ENCODE measurements at places on chromosomes 13 and 19. TPM values are rescaled to one million over a fixed set of nuclear protein-coding genes. Genes with fewer than 3 reads are reported as not detected.

DNA sequence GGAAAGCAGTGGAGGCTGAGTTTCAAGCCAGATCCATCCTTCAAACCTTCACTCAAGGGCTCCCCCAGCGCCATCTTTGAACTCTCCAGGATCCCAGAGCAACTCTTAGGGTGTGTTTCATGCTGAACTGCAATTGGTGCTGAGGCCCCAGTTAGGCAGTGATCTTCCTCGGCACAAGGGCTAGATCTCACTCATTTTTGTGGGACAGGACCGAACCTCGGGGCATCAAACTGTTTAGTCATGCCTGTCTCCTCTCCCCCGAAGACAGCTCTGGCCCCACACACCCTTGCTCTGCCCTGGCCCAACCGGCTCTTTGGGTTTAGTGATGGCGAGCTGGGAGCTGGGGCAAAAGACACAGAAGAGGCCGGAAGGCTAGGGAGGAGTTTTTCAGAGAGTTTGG, 115.1 kb downstream of the NUFIP1 start:
- DNase-seq: no peak

DNA sequence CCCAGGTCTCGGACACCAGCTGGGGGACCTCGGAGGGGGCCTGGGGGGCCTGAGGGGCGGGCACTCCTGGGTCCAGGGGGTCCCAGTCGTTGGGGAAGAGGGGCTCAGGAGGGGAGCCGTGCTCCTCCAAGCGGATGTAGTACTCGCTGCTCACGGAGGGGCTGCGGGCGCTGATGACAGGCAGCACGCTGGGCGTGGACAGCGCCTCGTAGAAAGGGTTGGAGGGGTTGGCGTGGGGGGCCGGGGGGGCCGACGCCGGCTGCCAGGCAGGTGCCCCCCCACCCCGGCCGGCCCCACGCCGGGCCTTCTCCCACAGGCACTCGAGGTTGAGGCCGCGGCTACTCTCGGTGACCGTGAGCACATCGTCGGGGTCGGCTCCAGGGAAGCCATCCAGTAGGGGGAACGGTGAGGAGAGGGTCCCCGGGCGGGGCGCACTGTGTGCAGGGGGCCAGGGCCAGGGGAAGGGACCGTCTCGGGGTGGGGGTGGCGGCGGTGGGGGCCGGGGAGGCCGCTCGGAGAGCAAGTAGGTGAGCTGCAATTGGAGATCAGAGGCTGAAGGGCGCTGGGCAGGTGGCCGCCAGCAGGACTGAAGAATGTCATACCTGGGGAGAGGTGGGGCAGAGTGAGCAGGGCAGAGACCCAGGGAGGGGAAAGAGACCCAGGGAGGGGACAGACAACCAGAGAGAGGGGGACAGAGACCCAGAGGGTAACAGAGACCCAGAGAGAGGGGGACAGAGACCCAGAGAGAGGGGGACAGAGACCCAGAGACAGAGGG, 12.1 kb downstream of the LMTK3 start:
- DNase-seq: peak; percentile 23

The IRGC gene
- total RNA-seq: not detected

The SOX21 gene
- total RNA-seq: 0.42 TPM

Data from Daoy (cell line).